D341Med (cell line): ENCODE measurements at places on chromosomes 6 and 20.

GRCh38 chr20:44730441-44730840, 15.2 kb upstream of the KCNK15 start:
- no peak for DNase-seq

GRCh38 chr20:6074145-6074561, 20.3 kb upstream of the LRRN4 start:
- DNase-seq: no peak

DNA sequence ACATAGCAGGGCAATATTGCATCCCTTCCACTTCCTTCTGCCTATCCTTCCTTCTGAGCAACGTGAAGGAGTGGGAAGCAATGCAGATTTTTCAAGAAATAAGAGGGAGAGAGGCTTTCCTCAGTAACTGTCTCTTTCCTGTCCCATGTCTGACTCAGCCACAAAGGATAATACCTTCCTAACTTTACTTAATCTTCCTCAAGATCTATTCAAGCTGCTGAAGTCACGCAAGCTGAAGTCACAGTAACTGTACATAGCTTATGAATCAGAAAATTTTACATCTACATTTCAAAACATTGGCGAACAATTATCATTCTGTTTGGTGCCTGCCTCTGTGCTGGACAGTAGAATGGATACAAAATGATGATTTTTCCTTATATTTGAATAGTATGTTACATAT, 86.4 kb upstream of the POU3F2 start:
- no peak for DNase-seq

- DNase-seq: no peak
These were observed 37.3 kb downstream of the SH3BGRL2 start for GRCh38 chr6:79668381-79668780.

GRCh38 chr6:11865680-11866300, 87.2 kb upstream of the ADTRP start:
- no peak for DNase-seq

- no peak for DNase-seq
These were observed 33.2 kb upstream of the IGF2R start for GRCh38 chr6:159935633-159936032.

DNA sequence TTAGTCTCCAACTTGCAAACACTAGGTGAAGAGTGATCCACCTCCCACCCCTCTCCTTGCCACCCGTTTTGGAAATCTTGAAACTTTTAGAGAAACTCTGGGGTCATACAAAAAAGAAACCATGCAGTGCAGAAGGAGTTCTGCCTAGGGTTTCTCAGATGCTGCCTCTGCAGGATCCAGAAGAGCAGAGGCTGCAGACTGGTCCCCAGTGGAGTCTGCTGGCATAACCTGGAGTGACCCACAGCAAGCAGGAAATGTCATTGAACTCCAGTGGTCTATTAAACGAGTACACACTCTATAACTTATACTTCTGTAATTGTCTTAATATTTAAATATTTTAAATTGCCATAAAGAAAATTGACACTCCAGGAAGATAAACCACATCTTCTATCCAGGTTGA, 280.7 kb upstream of the NT5E start:
- DNase-seq: no peak

GRCh38 chr6:38847497-38847896, 132.4 kb downstream of the DNAH8 start:
- DNase-seq: no peak

- no peak for DNase-seq
These were observed at the start of gene TRDN for GRCh38 chr6:123636782-123637181. Gene TRDN (minus strand): TSS chr6:123636950. CDS start chr6:123636775, 175 bp downstream.

DNA sequence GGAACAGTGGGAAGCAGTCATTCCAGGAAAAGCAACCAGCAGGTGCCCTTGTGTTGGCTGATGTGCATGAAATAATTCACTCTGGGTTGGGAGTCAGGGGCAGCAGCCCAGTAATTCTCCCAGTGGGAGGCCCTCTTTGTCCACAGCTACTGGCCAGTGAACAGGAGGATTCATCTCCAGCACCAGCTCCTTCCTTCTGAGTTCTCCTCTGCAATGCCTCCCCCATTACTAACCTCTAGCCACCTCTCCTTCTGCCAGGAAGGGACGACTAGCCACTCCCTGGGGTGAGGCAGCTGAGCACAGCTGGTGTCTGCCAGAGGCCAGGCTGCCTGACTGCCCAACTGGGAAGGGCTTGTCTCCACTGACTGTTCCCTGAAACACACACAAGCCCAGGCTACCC, 12.5 kb upstream of the R3HDML start:
- no peak for DNase-seq
